ENCODE measurements at places on chromosomes 12 and 14.

DNA sequence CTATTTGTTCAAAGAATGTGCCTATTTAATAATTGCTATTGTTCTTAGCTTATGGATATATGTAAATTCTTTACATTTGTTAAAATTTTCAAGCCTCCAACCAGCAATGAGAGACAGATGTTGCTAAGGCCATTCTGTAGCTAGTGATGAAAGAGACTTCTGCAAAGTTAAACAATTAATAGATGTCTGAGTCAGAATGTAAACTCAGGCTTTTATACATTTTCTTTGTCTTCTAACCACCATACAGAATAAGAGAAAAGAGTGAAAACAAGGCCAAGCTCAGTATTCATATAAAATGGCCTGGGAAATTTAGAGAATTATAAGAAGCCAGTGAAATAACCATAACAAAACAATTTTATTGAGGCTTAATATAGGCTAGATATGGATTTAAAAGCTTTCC, 1102.3 kb upstream of the SEL1L start:
- no peak for DNase-seq

GRCh38 chr12:68636268-68636667, 25.6 kb downstream of the RAP1B start:
- DNase-seq = no peak

- DNase-seq = no peak
These were observed 33.1 kb upstream of the OASL start for GRCh38 chr12:121072147-121072546.

DNA sequence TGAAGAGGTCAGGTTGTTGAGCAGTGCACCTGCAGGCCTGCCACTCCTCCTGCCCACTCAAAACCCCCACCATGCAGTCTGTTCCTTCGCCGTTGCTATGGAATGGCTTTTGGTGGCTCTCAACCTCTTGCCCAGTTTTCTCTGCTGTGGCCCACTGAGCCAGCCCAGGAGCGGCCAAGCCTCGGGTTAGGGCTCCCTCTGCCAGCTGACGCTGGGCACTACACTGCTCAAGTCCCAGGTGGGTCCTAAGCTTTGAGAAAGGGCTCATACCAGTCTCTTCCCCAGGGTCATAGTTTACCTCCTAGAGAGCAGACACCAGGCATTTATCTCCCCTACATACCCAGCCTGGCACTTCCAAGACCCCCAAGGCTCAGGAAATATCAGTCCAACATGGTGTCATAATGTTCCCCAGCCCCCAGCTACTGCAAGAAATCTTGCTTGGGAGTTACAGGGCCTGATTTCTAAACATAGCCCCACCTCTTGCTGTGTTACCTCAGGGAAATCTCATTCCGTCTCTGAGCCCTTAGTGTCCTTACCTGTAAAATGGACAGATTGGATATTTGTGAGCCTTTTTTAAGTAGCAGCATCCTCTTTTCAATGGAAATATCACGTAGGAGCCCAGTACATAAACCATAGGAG, 59.4 kb downstream of the TSPAN11 start:
- DNase-seq = no peak

- DNase-seq = no peak
These were observed 55.5 kb upstream of the GPATCH2L start for GRCh38 chr14:76096257-76096656.

DNA sequence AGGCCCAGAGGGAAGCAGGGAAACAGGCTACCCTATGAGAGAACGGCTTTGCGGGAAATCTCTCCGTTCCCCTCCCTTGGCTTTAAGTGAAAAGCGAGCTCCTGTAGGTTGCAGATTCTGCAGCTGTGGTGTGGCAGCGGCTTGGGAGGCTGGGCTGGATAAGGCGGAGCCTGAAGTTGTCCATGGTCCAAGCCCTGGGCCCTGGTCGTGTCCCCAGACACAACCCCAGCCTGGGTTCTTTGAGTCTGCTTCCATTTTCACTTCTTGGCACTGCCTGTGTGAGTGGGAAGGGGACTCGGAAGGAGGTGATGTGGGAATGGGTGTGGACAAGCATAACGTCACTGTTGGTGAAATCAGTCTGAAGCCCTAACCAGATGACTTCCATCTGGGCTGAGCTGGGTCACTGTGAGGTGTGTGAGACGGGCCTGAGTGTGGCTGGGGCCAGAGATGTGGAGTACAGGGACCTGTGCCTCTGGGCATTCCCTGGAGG, 43.0 kb upstream of the CTDSP2 start:
- DNase-seq = no peak

- no peak for DNase-seq
These were observed 465.9 kb upstream of the TBX3 start for GRCh38 chr12:115149685-115150378.

GRCh38 chr12:25063873-25064628, 115.2 kb upstream of the BCAT1 start:
- DNase-seq = no peak

DNA sequence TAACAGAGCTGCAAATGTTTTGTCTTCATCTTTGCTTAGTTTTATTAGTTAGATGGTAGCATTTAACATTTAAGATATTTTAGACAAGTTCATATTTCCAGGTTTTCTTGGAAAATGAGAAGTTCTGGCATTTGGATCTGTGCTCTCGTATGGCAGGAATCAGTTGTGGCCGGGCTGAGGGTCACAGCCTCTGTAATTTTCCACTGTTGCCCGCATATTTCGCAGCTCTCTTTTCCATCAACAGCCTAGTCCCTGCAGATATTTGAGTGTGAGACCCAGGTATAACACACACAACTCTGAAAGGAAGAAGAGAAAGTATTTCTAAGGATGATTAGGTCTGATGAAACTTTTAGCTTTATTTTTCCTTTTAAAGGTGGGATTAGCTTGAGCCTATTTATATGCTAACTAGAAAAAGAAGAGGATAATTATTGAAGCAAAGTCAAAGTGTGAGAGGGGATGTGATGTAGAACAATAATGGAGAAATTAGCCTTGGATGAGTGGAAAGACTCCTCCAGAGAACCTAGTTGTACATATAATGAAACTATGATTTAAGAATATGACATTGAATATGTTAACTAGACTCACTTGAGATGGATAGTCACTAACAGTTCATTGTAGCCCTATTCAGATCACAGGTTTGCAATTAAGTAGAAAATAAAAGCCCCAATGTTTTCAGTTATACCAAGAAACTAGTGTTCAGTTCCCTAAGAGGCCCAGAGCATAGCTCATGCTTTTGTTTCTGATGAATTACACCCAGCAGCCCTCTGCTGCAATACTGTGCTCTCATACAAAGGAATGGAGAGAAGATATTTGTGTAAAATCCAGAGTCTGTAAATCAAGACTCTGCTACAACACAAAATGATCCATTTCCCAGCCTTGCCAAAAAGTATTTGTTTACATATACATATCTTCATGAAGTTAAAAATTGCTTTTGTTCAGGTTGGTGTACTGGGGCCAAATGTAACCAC, 158.4 kb downstream of the C12orf50 start:
- DNase-seq = no peak

DNA sequence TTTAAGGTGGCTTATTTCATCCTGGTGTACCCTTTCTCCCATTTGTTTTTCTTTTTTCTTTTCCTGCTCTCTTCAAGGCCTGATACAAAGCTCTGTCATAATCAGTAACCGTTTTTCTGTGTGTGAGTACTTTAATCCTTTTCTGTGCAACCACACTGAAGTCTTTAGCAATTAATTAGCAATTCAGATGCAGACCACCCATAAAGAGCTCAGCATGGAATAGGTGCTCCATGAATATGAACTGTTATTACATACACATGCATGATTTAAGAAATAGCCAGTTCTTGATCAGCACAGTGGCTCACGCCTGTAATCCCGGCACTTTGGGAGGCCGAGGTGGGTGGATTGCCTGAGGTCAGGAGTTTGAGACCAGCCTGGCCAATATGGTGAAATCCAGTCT, 1386.6 kb downstream of the AACS start:
- DNase-seq = no peak

All from stimulated activated naive CD4-positive, alpha-beta T cell (primary cell).